ENCODE measurements at places on chromosomes 2 and 18. TPM values are rescaled to one million over a fixed set of nuclear protein-coding genes. Genes with fewer than 3 reads are reported as not detected.
A peak's percentile ranks its signal among the peaks of the same experiment; 100 is the strongest.

- DNase-seq = no peak
Measured at GRCh38 chr18:9897129-9897528, 11.4 kb downstream of the TXNDC2 start.

DNA sequence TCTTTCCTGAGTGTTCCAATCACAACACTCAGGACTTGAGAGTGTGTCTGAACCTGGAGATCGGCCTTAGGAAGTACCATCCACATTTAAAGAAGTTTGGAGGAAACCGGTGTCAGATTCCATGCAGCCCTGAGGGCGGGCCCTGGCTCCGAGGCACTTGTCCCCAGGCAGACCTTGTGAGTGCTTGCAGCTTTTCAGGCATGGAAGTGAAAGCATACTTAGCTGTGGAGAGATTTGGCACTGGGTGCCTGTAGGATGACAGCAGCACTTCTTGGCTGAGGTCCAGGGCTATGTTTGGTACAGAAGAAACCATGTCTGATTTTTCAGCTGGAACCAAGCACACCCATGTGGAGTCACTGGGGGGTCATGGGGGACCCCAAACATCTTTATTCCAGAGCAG, 230.8 kb downstream of the SEPTIN10 start:
- no peak for DNase-seq

- DNase-seq = no peak
Measured at GRCh38 chr18:23226391-23226790, 91.1 kb downstream of the CABLES1 start.

DNA sequence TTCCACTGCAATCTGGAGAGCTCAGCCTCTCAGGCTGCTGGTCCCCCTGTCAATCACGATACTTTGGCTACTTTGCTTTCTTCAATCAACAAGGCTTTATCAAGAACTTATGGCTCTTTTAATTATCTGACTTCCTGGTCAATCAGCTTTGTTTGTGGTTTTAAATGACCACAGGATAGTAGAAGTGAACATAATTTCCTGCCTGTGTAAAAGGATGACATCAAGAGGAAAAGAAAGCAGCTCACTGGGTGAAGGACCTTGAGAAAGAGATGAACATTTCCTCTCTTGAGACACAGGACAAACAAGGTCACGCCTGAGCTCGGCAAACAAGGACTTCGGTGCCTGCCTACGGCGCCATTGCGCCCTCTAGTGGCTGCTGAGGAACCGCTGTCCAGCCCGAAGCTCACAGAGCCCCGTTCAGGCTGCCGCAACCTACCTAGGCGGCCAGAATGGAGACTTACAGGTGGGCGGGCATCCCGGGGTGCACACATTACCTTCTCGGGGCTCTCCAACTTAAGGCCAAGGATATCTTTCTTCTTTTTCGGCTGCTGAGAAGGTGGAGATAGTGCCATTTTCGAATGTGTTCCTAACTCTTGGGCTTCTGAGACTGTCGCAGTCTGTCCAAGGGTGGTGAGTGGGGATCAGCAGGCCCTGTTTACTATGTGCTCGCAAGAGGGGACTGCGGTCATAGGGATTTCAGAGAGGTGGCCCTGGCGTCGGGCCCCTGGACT, 54.0 kb downstream of the IL1RL2 start:
- peak; percentile 88 for DNase-seq

DNA sequence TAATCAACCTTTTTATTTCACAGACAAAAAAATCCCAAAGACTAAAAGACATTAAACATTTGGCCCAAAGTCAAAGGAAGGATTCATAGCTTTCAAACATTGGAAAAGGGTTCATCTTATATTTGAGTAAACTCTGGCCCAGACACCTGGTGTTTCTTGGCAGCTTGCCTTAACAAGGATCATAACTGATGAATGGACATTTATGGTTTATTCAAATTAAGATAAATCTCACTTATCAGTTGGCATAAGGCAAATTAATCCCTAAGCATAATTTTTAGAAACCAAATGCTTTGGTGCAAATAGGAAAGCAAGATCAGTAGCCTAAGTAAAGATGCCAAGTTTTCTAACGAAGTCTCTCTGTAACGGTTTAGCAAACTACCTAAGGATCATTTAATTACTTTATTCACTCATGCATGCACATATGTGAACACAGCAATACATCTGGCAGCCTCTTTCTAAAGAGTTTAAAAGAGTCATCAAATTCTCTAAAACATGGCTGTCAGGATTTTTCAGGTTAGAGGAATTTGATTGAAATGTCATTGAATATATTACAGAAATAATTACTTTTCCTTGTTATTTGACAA, 323.4 kb upstream of the RBMS1 start:
- no peak for DNase-seq

GRCh38 chr18:67265464-67266245, 250.9 kb downstream of the DSEL start:
- no peak for DNase-seq

- peak; percentile 65 for DNase-seq
Measured at GRCh38 chr2:185318271-185318724, 420.3 kb upstream of the FSIP2 start.

GRCh38 chr2:106034325-106034724, 159.8 kb downstream of the UXS1 start:
- peak; percentile 67 for DNase-seq

- DNase-seq = no peak
Measured at GRCh38 chr2:152234277-152234676, 58.7 kb upstream of the STAM2 start.

DNA sequence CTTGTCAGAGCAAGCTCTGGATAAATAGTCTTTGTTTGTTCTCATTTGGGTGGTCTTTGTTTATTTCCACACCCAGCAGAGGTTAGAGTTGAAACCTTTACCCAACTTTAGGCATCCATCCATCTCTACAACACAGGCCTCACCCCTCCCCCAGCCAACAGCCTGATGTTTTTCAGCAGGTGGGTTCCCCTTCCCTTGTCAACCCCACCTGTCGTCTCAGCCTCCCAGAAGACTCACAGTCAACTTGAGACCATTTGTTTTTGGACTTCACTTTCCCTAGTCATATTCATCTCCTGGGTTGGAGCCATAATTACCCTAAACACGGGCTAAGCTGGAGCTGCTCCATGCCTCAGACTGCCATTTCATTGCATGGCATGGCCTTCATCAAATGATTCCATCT, 31.7 kb upstream of the IL36G start:
- no peak for DNase-seq

GRCh38 chr2:146734042-146734820, 1110.6 kb upstream of the ACVR2A start:
- peak; percentile 62 for DNase-seq

- DNase-seq = no peak
Measured at GRCh38 chr2:236689981-236690380, 120.4 kb downstream of the ACKR3 start.

DNA sequence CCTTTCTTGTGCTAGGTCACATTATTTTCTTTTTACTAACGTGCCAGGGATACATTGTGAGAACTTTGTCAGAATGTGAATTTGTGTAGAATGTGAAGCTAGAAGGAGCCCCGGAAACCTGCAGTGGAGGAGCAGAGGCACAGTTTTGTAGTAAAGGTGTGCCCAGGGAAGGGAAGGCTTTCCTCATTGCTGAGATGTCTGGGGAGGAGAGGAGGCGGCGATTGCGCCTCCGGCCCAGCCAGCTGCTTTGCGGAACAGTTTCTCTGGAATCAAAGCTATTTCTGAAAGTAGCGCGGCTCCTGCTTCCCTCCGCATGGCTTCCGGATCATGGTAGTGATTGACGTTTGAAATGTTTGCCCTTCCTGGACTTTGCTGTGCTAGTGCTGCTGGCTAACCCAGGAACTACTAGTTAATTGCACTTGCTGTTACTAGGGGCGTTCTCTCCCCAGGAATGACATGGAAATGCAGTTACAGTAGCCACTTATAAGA, 83.1 kb upstream of the RBM44 start:
- peak; percentile 92 for DNase-seq

UGT1A8 gene
- not detected for total RNA-seq
